ENCODE measurements at places on chromosomes 7 and 10. TPM values are rescaled to one million over a fixed set of nuclear protein-coding genes. Genes with fewer than 3 reads are reported as not detected.

Gene PHTF2
- 20.0 TPM for total RNA-seq

DNA sequence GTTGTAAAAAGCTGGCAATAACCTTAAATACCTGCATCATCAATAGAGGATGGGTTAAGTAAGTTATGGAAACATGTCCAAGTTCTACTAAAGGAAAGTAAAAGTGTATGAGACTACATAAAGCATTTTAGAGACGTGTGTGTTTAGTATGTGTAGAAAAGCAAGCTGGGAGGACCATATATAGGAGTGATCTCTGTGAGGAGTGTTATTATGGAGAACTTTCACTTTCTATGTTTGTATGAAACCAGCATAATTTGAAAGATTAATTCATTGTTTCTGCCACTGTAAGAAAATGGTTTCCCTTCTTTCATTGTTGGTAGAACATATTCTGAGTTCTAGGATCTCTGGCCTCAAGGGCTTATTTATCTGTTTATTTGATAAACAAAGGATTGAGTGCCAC, 19.2 kb upstream of the PDLIM1 start:
- no peak for DNase-seq

Gene SLC18A2
- total RNA-seq, result not detected

- no peak for DNase-seq
Observed at GRCh38 chr10:7185367-7185690, 225.5 kb downstream of the SFMBT2 start.

- no peak for DNase-seq
Observed at GRCh38 chr10:114516356-114516755, 112.1 kb upstream of the AFAP1L2 start.

GRCh38 chr10:92800134-92800733, 48.1 kb upstream of the EXOC6 start:
- no peak for DNase-seq

Gene CTAGE15
- total RNA-seq, result not detected

Gene C10orf105
- under 0.01 TPM for total RNA-seq

Gene PMS2
- 25.7 TPM for total RNA-seq

DNA sequence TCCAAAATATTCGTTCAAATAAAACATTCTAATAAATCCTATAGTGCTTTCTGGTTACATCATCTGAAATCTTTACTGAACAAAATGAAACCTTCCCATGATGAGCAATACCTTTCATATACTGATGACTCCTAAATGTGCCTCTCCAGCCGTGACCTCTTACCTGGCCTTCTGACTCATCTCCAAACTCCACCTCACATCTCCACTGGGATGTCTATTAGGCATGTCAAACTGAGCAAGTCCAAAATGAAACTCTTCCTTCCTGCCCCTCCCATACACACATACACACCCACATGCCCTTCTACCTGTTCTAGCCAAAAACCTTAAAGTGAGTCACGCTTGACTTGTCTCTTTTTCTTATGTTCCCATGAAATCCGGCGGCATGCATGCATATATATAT, 22.9 kb downstream of the GSAP start:
- DNase-seq, result no peak

Gene FAM25C
- not detected for total RNA-seq

GRCh38 chr7:135901585-135902540, 75.3 kb downstream of the MTPN start:
- DNase-seq, result no peak

DNA sequence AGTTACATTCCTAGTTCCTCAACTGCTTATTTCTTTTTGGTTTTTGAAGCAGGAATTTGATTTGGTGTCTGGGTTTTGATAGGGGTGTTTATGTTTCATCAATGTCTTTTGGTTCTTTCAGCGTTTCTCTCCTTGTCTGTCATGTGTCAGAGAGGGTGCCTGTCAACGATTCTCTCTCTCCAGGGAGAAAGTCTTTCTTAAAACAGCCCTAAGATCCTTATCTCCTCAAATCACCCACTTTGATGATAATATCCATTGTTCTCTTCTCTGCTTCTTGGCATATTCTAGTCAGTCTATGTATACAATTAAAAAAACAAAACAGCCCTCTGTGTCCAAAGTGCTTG, 77.2 kb downstream of the TCF7L2 start:
- no peak for DNase-seq

DNA sequence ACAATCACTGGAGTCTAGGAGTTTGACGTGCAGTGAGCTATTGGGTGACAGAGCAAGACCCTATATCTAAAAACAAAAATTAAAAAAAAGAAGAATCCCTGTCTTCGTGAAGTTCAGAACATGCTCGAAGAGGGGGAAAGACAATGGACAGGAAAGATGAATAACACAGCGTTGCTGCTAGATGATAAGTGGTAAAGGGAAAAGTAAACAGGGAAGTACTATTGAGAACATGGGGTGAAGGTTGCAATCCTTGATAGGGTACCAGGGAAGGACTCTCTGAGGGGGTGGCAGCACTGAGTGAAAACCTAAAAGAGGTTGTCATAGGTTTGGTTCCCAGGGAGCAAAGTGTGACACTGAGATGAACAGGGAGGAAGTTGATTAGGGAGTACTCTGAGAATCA, 2.8 kb upstream of the ABRAXAS2 start:
- no peak for DNase-seq

Gene BEND7
- total RNA-seq, result 14.2 TPM

GRCh38 chr10:30800368-30800767, 170.8 kb upstream of the LYZL2 start:
- DNase-seq, result no peak

DNA sequence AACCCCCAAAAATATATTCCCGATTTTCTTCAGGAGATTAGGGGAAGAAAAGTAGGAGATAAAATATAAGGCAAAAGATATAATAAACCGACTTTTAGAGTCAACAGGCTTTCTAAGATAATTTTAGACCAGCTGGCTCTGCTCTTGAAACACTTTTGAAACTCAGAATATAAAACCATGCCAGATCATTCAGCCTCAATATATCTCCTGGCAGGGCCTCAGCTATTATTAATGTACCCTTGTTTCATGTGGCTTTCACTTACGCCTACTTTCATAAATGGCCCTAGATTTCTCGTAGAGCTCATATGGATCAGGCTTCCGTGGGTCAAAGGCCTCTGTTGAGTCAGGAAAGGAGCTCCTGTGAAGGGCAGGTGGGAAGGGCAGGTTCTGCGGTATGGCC, 396.0 kb downstream of the PHTF2 start:
- no peak for DNase-seq

DNA sequence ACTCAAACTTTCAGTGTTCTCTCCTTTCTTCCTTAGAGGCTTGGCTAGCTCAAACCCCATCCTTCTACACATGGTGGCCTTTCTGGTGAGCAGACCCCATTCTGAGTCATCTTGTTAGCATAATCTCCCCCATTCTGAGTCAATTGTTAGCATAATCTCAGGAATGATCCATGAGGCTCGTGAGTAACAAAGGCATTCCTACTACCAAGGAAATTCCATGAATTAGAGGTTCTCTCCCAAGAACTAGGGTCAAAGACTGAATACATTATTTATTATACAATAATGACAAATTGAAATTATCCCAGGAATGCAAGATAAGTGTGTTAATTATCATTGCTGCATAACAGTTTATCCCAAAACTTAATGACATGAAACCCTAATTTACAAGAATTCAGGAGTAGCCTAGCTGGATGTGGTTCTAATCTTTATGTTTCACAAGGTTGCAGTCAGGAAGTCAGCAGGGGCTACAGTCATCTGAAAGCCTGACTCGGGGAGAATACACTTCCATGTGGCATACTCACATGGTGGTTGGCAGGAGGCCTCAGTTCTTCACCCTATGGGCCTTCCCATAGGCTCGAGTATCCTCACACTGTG, 100.2 kb downstream of the MMRN2 start:
- DNase-seq, result no peak

DNA sequence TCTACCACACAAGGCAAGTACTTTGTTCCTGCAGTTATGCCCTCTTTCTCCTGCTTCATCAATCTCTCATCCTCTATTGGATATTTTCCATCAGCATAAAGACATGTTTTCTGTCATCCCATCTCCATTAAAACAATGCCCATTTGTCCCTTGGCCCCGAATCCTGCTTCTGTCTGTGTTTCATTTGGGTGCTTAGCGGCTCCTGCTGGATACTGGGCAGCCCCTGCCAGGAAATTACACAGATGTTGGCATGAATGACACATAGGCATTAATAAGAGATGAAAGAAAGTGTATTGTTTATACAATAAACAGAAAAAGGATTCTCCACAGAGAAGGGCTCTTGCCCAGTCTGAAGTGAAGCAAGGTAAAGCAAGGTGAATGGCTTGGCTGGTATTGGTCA, 765.3 kb downstream of the REEP3 start:
- DNase-seq, result no peak

Gene MRLN
- total RNA-seq, result not detected

Gene MORN4
- total RNA-seq, result 3.6 TPM

DNA sequence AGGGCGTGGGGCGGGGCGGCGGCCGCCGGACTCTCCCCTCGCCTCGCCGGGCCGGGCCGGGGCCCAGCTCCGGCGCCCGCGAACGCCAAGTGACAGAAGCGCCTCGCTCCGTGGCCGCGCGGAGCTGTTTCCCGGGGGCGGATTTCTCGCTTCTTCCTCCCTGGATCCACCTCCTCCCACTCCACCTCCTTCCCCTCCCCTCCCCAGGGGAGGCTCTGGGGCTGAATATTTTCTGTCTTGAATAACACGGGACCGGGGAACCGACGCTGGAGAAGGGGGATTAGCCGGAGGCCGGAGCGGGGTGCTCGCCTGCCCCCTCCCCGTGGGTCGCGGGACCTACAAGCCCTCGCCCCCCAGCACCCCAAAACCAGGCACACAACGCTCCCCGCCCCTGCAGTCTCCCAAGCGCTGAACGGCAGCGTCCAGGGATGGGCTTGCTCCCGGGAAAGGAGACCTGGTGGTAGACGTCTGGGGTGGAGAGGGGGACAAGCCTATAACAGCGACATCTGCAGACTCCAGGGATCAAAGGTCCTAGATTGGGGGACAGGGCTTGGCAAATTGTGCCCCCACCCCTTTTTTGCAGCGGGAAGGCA, at the start of gene ARHGAP21:
TSS of gene ARHGAP21 (minus strand) at position 100 of the 593 bp plus-strand sequence. CDS start 1,988 bp downstream, outside the sequence.
- DNase-seq, result peak; percentile 73

Gene NSMCE4A
- total RNA-seq, result 54.6 TPM

- no peak for DNase-seq
Observed at GRCh38 chr10:128230401-128230800, 104.2 kb upstream of the MKI67 start.

DNA sequence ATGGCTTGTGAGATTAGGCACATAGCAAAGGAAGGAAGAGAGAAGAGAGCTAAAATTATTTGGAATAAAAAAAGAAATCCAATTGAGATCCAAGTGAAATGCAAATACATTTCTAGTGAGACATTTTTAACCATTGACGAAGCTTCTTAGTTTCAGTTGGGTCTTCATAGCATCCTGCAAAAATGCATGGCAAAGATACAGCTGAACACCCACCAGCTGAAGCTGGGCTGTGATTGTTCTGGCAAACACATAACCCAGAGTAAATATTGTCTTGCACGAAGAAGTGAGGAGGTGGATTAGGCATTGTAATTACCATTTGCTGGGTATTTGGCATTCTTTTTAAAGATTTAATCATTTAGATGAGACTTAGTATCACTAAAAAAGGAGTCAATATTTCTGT, 409.4 kb downstream of the GRM8 start:
- no peak for DNase-seq

DNA sequence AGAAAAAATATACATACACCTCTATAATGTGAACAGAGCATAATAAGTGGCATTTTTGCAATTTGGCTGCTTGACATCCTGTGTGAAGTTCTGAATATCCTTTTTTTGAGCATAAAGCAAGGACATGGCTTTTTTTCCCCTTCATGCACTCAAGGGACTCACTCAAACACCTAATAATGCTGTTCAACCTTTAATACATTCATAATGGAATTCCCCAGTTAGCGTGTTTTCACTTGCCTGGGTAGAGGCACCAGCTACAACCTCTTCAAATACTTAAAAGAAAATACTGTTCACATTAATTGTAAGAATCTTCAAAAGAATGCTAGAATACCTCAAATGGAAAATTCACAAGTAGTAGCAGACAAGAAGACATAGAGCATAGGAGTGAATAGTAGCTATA, 316.8 kb downstream of the PCDH15 start:
- DNase-seq, result no peak

DNA sequence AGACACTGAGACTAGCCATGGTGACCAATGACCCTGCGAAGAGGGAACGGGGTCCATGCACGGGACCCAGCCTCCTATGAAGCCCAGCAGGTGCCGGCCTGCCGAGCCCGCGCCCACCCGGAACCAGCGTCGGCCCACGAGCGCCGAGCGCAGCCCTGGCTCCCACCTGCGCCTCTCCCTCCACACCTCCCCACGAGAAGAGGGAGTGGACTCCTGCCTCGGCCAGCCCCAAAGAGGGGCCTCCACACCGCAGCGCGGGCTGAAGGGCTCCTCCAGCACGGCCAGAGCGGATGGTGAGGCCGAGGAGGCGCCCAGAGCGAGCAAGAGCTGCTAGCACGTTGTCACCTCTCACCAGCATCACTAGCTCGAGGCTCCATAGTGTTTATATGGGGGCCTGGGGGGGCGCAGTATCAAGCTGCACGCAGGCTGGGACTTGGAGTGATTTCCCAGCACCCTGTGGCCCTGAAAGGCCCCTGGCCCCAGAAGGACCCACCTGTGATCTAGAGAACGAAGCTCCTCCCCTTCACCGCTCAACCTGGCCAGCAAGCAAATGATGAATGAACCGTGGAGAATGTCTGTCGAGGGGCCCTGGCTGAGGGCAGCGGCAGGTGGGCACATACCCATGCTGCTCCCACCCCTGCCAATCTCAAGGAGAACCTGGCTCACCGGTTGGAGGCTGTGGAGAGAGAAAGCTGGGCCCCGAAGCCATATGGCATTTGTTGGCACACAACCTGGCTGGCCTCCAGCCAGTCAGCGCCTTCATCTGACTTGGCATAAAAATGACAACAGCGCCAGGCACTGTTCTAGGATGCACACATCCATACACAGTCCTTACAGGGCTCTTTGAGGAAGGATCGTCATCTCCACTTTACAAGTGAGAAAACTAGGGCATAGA, 30.7 kb downstream of the GHRHR start:
- DNase-seq, result no peak

Gene IFIT2
- 9.6 TPM for total RNA-seq

Gene PRRT4
- not detected for total RNA-seq

DNA sequence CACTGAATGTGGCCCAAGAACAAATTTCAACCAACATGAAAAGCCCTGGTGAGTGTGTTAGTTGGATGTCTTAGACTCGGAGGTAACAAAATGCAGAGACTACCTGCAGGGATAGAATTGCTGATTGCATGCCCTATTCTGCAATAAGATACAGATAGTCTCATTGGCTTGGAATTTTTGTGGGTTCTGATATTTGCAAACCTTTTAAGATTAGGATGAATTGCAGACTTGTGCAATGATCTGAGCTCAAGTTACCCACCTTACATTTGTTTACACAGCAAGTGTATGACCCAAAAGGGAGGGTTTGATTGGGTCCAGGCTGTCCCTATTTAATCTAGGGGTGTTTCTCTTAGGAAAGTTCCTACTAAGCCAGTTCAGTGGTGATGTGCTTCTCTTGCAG, 45.4 kb downstream of the GPR37 start:
- DNase-seq, result no peak

Gene CAV2
- 247 TPM for total RNA-seq

GRCh38 chr10:131425752-131426533, 114.4 kb upstream of the TCERG1L start:
- no peak for DNase-seq
